ENCODE measurements at places on chromosomes 5 and 9.

- DNase-seq = no peak
Observed at GRCh38 chr5:159106193-159106568, 6.5 kb upstream of the EBF1 start.

- DNase-seq = no peak
Observed at GRCh38 chr9:8652255-8652654, 852.7 kb upstream of the DMAC1 start.

DNA sequence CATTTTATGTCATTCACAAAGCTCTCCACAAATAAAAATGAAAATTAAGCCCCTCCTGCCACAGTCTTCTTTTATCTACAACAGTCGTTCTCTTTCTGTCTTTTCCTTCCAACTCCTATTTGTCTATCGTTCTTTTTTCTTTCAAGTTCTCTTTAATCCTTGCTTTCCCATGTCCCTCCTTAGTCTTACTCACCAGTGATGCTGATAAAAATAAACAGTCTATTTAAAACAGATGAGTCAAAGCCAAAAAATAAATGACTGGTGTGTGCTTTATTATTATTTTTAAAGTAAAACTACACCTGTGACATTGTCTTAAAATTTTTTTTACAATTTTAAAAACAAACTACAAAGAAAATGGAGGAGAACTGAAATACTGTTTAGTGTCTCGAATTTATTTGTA lies 137.1 kb upstream of the TMEM161B start:
- no peak for DNase-seq

- no peak for DNase-seq
Observed at GRCh38 chr5:117803533-117803932, 1184.8 kb downstream of the DTWD2 start.

GRCh38 chr5:132220491-132220890 lies 7.2 kb downstream of the P4HA2 start:
- no peak for DNase-seq

- DNase-seq = no peak
Observed at GRCh38 chr5:168092209-168093185, 198.9 kb upstream of the WWC1 start.

DNA sequence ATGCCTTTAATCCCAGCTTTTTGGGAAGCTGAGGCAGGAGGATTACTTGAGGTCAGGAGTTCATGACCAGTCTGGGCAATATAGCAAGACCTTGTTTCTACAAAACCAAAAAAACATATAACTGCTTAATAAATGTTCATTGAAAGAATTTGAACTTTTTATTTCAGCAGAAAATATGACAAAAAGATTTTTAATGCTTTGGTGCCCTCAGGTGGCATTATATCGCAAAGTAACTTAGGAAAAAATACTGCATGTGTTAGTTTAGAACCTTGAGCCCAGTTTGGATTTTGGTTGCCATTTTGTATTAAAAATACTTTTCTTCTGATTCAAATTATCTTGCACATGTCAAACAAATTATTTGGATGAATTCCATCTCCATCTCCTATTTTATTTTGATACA lies 103.2 kb downstream of the GPBP1 start:
- no peak for DNase-seq

- peak; percentile 20 for DNase-seq
Observed at GRCh38 chr9:91037511-91038482, 236.2 kb downstream of the SYK start.

- no peak for DNase-seq
Observed at GRCh38 chr5:142998316-142999020, 228.3 kb downstream of the ARHGAP26 start.

DNA sequence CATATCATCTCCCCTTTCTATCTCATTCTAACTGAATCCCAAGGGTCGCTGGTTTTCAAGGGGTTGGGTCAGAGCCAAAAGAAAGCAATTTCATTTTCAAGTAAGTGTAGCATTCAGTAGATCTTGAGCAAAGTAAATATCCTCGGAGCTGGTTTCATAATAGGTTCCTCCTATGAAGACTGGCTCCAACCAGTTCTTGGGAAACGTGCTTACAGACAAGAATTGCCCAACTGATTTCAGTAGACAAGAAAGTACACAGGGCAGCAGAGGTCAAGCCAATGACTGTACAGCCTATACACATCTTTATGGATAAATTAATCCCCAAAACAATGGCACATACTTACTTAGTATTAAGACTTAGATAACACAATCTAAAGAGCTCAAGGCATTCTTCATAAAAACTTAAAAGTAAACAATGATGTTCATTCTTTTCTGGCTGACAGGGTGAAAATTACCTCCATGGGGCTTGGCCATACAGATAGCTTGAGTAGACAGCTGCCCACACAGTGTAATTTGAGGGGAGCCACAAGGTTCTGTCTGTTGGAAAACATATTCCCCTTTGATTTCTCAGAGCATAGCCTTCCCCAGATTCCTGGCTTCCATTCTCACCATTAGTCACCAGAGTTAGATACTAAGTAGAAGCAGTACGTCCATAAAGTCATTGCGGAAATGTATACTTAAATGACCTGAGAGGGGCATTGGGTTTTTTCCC lies 163.9 kb downstream of the ARRDC3 start:
- peak; percentile 29 for DNase-seq

GRCh38 chr5:127746756-127747155 lies 43.6 kb downstream of the CCDC192 start:
- DNase-seq = no peak

GRCh38 chr5:146883511-146883910 lies 5.0 kb upstream of the PPP2R2B start:
- DNase-seq = no peak

- DNase-seq = no peak
Observed at GRCh38 chr5:158205992-158206391, 347.0 kb upstream of the CLINT1 start.

GRCh38 chr9:112252194-112252593 lies 77.1 kb upstream of the SUSD1 start:
- DNase-seq = no peak

DNA sequence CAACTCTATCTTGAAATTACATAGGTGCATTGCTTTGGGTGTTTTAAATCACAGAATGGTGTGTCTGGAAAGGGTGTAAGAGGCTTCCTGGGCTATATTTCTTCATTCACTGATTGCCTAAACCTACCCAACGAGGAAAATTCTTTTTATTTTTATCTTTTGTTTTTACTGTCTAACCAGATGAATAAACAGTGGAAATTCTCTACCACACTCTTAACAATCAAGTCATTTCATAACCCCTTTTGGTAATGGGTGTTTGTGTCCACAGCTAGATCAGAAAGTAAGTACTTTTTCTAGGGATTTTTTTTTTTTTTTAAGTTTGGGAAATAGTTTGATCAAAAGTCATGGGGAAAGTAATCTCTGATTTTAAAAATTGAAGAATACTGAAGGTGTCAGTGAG lies 27.6 kb upstream of the C5orf47 start:
- DNase-seq = no peak

DNA sequence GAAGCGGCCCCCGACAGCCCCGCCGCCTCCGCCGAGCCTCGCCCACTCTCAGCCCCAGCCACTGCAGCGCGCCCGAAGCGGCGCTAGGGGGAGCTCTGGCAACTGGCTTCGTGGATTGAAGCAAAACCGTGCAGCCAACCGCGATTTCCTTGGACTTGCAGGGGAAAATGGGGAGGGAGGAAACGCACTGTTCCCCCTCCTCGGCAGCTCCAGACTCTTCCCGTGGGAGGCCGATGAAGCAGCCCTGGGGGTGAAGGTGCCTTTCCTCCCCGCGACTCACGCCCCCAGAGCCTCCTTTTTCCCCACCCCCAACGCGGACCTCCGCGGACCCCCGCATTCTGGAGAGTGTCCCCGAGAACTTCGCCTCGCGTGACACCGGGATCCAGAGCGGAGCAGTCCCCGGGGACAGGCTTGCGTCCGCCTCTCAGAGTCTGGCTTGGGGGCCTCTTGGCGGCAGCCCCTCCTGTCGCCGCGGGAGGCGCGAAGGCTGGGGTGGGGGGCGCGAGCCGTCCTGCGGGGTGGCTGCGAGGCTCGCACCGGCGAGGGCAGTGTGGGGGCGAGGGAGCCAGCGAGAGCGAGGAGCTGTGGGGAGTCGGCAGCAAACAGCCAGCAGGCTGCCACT lies 3.8 kb downstream of the IER5L start:
- peak; percentile 93 for DNase-seq

DNA sequence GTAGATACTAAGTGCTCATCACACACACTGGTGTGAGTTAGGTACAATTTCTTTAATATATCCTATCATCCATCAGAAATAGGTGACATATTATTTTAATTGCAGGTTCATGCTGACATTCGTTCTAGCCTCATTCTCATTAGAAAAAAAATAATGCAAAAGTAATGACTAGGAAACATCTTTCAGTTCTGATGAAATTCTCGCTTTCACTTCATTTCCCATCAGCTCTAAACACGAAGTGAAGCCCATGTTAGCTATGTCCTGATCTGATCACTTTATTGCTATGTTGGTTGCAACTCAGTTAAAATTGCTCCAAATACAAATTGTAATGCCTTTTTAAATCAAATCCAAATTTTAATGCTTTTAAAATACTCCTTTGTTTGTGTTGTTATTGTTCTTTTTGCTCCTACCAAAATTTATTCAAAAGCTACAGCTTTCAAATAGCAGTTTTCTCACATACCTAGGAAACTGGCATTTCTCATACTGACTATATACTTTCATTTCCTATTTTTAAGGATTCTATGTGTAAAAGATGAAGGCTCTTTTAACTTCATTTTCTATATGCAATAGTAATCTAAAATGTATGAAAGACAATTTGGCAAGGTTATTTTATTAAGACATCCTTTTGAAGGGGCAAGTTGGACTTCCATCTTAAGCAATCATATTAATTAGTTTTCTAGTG lies 1237.8 kb upstream of the ACO1 start:
- no peak for DNase-seq

DNA sequence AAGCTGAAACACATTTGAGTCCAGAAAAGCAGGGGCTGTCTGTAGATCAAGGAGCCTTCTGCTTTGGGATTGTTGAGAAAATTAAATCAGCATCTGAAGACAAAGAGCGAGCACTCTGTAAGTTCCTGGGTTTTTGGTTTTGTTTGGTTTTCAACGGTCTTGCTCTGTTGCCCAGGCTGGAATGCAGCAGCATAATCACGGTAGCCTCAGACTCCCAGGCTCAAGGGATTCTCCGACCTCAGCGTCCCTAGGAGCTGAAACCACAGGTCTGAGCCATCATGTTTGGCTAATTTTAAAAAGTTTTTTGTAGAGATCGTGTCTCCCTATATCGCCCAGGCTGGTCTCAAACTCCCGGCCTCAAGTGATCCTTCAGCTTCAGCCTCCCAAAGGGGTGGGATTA lies 266.5 kb upstream of the ADAMTS16 start:
- no peak for DNase-seq

DNA sequence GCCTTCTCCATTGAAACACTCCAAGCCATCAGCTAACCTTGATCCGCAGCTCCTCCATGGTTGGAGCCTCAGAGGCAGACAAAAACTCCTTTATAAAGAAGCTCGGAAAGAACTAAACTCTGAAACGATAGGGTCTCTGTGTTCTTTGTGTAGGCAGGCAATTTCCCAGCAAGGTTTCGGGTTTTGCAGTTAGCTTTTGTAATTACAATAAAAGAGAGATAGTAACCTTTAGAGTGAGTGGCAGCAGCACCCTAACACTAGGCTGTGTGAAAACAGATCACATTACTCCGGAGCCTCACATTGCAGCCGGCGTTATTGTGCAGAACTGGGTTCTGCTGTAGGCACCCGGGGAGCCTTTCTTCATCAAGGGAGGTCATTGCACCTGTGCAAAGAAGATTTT lies 115.8 kb upstream of the MAP3K1 start:
- no peak for DNase-seq

DNA sequence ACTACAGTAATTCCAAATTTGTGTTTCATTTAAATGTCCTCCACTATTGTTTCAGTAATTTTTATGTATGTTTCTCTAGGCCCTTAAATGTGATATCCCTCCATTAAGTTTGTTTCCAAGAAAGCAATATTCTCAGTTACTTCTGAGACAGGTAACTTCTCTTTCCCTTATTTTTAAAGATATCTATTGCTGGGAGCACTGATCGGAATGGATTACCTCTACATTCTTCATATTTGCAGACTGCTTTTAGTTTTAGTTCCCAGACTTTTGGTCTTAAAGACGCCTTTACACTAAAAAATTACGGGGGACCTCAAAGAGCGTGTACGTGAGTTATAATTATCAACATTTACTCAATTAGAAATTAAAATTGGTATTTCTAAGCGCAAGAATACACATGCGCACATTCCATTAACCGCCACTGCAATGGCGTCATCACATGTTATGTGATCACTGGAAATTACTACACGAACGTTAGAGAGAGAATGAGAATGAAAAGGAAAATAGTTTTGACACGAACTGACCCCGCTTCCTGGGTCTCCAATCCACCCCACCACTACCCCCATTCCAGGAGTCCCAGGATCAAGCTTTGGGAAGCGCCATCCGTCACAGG lies 519 bp upstream of the RAD50 start:
- no peak for DNase-seq

DNA sequence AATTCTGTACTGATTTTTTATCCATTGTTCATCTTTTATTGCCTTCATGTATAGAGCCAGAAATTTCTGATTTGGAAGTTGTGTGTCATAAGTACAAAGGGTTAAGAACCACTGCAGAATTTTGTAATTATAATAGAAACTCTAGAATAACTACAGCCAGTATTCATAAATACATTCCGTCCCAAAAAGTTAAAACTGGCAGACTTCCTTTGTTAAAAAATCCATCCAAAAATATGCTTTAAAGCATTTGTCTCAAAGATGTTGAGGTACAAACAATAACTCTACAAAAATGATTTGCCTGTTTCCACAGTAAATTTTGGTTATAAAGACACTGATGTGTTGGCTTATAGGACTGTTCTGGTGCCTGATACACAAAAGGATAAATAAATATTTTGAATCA lies 436.6 kb downstream of the DTWD2 start:
- DNase-seq = no peak

- DNase-seq = peak; percentile 20
Observed at GRCh38 chr9:91771027-91771426, 179.0 kb downstream of the ROR2 start.

GRCh38 chr5:32083981-32084430 lies 90.1 kb downstream of the GOLPH3 start:
- no peak for DNase-seq

DNA sequence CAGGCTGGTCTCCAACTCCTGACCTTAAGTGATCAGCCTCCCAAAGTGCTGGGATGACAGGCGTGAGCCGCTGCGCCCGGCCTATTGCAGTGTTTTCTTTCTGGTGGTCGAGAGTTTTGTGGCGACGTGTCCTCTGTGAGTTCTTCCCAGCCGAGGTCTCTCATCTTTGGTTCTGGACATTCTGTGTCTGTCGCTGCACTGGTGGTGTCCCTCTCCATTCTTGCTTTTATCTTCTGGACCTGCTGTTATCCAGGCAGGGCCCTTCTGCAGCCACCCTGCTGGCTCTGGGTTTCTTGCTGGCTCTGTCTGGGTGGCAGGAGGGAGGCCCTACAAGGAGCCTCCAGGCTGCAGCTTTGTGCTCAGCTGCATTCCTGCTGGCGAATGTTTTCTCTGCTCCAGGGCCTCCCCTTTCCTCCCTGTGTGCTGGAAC lies 49.1 kb upstream of the EXOC3 start:
- DNase-seq = no peak

DNA sequence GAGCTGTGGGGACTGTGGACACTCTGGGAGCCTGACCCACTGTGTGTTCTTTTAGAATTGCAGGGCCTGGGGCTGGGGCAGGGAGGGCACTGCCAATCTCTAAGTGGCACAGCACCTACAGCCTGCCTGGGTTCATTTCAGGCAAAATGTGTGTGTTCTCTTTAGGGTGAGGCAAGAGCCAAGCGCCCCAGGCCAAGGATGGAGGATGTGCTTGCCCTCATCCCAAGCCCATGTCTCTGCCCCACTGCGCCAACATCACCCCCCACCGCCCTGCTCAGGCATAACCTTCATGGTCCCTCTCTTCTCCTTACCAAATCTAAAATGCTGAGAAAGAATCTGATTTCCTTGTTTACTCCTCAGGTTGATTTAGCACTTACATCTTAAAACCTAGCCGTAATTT lies 304.4 kb downstream of the RAB3C start:
- no peak for DNase-seq
